Daoy (cell line): ENCODE measurements at places on chromosomes 5 and 9. TPM values are rescaled to one million over a fixed set of nuclear protein-coding genes. Genes with fewer than 3 reads are reported as not detected.
A peak's percentile ranks its signal among the peaks of the same experiment; 100 is the strongest.

DNA sequence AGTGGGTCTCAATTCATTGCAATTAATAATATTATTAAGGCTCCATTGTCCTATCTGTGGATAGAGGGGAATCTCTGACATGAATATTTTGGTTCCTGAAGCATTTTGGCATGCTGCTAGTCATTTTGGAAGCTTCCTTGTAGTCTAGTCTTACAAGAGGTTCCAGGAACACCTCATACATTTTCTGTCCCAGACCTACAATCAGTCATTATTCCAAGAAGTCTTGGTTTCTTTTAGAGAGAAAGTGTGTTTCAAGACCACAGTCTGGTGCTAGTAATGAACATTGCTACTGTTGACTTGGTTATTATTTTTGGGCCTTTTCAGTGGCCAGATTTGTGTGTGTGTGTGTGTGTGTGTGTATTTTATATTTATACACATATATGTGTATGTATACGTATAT, 98.9 kb downstream of the ERCC6L2 start:
- no peak for DNase-seq

DNA sequence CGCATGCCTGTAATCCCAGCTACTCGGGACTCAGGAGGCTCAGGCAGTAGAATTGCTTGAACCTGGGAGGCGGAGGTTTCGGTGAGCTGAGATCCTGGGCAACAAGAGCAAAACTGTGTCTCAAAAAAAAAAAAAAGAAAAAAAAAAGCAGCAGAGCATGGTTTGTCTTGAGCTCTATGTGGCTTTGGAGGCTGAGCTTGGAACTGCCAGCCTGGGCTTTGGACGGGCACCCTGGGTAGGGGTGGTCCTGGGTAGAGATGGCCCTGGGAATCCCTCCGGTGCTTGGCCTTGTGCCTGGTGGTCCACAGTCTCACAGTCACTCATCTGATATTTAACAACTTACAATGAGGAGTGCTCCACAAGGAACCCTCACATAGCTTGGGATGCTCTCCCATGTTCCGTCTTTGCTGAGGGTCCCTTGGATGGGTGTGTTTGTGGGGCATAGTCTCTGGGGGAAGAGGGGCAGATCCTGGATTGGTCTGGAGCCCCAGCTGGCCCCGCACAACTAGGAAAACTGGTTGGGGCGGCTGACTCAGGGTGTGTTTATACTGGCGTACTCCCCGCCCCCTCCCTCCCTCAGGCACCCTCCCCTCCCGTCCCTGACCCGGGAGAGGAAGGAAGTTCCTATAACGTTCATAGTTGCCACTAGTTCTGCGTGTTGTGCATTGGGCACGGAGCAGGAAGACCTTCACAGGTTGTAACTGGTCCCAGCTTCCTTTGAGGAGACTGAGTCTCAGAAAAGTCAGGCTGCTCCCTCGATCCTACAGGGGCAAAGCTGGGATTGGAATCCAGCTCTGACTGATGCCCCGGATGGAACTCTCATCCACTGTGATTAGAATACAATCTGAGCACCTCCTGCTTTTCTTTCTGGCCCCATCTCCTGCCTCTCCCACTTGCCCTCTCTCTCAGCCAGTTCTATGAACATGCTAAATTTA, 11.2 kb downstream of the IER5L start:
- no peak for DNase-seq

DNA sequence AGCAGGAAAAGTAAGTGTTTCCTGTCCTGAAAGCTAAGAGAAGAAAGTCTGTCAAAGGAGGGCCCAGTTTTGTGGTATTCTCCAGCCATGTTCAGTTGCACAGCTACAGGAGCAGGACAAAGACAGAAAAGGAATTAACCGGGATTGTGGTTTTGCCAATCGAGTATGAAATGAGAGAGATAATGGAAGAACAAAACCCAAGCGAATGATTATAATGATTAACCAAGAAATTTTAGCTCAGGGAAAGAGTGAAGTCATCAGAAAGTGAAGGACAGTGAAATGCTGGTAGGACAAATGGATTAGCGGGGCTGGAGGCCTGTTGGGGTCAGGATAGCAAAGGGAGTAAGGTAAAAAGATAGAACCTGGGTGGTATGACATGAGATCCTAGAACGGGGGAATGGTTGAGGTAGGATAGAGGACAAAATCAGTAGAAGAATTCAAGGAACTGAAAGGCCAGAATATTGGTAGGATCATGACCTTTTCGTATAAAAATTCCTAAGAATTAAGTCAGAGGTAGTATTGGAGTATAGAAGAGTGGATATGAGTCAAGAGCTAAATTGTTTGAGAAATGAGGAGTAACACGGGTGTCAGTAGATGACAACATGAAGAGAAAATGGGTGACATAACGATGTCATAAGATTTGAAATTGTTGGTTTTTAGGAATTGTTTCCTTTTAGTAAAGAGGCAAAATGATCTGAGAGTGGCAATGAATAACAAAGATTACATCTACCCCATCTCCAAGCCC, 52.8 kb downstream of the DIAPH1 start:
- DNase-seq = no peak

DNA sequence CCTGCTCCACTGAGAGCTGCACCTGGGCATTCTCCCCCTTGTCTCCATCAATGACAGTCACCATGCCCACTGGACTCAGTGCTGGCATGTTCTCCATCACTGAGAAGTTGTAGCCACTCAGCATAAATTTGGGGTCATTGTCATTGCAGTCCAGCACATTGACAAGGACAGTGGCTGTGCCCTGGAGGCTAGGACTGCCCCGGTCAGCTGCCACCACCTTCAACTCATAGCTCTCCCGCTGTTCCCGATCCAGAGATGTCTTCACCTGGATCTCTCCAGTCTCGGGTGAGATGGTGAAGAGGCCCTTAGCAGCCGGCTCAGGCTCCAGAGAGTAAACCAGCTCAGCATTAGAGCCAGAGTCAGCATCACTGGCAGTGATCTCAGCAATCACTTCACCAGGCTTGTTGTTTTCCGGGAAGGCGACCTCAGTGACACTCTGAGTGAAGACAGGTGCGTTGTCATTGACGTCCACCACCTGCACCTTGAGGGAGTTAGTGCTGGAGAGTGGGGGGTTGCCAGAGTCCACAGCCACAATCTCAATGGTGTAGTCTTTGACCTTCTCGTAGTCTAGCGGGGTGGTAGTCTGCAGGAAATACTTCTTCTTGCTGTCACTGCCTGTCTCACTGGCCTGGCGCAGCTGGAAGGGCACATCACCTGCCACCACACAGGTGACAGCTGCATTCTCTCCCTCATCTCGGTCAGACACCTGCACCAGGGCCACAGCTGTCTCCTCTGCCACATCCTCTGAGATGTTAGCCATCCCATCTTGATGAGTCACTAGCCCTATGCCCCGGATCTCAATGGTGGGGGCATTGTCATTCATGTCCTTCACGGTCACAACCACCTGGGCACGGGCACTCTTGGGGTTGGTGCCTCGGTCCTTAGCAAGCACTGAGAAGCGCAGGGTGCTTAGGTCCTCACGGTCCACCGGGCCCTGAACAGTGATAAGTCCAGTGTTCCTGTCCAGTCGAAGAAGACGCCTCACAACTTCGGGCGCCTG, 13.5 kb downstream of the PCDH1 start:
- DNase-seq = no peak

GRCh38 chr5:89934069-89934468, 475.5 kb downstream of the CETN3 start:
- DNase-seq = no peak

DNA sequence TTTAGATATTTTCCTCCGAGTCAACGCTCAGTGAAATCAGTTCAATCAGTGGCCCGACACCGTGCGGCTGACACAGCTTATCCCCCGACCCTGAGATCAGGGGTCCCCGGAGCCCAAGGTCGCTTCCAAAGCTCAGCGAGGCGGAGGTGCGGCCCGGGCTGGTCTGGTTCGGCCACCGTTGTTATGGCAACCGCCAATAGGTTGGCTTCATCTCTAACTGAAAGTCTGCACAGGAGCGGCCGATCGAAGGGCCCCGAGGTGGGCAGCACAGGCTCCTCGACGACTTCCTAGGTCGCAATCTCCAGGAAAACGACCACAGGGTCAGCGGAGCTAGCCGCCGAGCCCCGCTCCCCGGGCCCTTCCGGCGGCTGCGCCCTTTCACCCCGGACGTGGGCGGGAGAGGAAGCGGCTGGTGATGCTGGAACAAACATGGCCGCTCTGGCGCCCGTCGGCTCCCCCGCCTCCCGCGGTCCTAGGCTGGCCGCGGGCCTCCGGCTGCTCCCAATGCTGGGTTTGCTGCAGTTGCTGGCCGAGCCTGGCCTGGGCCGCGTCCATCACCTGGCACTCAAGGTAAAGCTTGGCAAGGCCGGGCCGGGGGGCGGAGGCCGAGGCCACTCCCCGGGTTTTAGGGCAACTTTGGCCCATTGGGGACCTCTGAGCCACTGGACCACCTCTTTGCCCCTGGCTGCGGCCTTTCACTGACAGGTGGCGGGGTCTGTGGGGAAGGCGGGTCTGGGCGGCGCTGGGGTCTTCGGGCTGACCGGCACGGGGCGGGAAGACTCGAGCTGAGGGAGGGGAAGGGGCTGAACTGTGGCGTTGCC, at the start of gene GPR107:
GPR107 (plus strand) TSS at position 403 of the 821 bp plus-strand sequence; CDS start at position 430, 27 bp downstream.
- DNase-seq = peak; percentile 87

GRCh38 chr9:135098400-135099105, 11.1 kb downstream of the OLFM1 start:
- peak; percentile 69 for DNase-seq

DNA sequence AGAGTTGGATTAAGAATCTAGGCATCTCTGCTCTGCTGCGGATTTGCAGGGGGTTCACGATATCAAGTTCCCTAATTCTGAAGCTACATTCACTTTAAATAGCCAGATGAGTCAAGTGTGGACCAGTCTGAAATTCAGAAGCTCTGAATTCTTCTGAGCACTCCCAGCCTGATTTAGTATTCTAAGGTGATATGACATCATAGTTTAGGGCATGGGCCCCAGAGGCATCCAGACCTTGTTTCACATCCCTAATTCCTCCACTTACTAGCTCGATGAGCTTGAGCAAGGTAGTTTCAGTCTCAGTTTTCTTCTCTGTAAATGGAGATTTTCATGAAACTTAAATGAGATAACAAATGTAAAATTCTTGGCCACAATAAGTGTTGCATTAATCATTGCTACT, 65.2 kb downstream of the TMEM167A start:
- DNase-seq = no peak

DNA sequence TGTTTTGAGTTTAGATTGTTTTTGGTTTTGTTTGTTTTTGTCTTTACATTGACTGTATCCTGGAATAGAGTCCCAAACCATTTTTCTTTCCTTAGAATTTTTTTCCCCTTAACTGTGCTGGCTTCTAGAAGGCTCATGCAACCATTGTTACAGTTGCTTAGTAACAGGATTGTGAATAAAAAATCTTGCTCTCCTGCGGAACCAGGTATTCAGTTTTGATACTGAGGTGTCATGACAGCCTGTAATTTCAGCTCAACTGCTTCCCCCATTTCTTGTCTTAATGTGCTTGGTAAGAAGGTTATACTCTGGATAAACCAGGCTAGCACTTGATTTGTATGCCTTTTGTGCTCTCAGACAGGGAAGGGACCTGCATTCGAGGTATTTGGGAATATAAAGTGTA, 42.1 kb downstream of the FOCAD start:
- DNase-seq = no peak

DNA sequence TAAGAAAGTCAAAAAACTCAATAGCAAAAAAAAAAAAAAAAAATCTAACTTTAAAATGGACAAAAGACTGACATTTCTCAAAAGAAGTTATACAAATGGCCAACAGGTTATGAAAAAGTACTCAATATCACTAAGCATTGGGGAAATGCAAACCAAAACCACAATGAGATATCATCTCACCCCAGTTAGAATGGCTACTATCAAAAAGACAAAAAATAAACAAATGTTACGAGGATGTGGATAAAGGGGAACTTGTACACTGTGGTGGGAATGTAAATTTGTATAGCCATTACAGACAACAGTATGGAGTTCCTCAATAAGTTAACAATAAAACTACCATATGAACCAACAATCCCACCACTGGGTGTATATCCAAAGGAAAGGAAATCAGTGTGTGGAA, 37.2 kb downstream of the ENC1 start:
- DNase-seq = no peak

DNA sequence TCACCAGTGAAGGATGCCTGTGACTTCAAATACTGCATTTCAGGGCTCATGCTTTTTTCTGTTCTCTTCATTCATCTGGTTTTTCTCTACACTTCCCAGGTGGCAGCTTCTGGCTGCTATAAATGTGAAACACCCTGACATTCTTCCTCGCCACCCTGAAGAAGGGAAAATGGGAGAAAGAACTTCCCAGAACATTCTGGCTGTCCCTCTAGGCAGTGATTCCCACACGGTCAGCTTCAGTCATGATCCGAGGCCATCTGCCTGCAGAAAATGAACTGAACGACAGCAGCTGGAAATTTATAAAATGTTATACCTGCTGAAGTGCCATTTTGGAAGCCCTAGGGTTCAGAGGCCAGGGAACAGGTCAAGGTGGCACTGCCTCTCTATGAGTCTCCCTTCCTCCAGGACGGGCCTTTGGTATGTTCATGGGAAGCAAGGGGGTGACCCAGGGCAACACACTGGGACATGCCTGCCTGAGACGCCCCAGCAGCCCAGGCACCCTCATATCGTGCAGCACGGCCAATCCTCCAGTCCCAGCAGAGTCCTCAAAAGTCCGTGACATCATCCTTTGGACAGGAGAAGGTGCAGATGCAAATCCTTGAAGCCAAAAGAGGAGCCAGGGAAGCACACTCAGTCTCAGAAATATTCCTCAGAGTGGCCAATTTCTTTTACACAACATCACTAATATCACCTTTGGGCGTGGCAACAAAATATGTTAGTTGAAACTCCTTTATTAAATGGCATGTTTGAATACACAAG, 107.1 kb downstream of the SEMA5A start:
- DNase-seq = no peak

- no peak for DNase-seq
Measured at GRCh38 chr9:111431684-111432083, 52.5 kb downstream of the ECPAS start.

DNA sequence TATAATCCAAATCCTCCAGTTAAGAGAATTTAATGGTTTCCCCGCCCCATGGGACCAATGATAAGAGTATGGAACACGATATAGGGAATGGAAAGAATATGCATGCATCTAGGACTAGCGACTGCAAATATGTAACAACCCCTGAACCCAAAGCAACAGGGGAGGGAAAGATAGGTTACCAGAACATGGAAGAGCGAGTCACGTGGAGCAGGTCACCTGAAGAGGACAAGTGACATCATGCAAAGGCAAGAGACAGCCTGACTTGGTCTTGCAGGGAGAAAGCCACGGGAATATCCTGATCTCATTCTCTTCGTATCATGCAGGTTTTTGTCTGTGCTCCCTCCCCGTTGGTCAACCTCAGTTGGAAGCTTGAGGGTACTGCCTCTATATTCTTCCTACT, 4.7 kb upstream of the UHRF2 start:
- no peak for DNase-seq

- DNase-seq = peak; percentile 83
Measured at GRCh38 chr5:141476132-141476911, 556 bp downstream of the PCDHGC3 start.

- DNase-seq = no peak
Measured at GRCh38 chr9:38208206-38208901, 139.3 kb upstream of the SHB start.

The ADAMTS13 gene
- total RNA-seq = 0.27 and 1.3 TPM in 2 replicates

The OR1Q1 gene
- total RNA-seq = not detected in 2 replicates

The GLRA1 gene
- not detected in 2 replicates for total RNA-seq

The DBN1 gene
- total RNA-seq = 166 and 187 TPM in 2 replicates

The PDGFRB gene
- 8.6 and 9.4 TPM in 2 replicates for total RNA-seq

The SLC27A6 gene
- total RNA-seq = 1.1 and 1.2 TPM in 2 replicates
